ENCODE measurements at places on chromosomes 3 and 15.

DNA sequence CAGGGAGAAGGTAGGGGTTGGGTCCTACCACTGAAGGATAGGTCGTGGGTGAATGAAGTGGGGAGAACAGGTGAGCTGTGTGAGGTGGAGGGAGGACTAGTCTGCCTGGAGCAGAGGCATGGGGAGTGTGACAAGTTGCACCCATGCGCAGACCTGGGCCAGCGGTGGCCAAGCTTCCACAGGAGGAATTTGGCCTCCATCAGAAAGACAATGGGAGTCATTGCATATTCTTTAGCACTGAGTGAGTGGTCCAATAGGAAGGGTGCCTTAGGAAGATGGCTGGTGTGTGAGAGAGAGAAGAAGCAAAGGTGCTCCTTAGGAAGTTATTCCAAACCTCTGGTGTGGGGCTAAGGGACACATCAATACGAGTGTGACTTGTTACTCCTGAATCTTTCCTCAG, 191.1 kb downstream of the KCNAB1 start:
- DNase-seq = no peak

GRCh38 chr15:68658151-68658550, 79.4 kb downstream of the CORO2B start:
- DNase-seq = no peak

GRCh38 chr15:74548241-74548640, 7.2 kb downstream of the ARID3B start:
- DNase-seq = no peak

- no peak for DNase-seq
These were observed 70.2 kb upstream of the HRH1 start for GRCh38 chr3:11084098-11084497.
